Stimulated activated memory B cell treated with anti-CD40 and anti-IgM and Interleukin-4, amounts not matched to agents 10 μg/mL and 1 μg/mL and 100 μg/mL, for 72 hours (primary cell): ENCODE measurements at places on chromosomes 11 and 22.

- no peak for ATAC-seq
Observed at GRCh38 chr22:42412744-42413333, 19.4 kb downstream of the NFAM1 start.

DNA sequence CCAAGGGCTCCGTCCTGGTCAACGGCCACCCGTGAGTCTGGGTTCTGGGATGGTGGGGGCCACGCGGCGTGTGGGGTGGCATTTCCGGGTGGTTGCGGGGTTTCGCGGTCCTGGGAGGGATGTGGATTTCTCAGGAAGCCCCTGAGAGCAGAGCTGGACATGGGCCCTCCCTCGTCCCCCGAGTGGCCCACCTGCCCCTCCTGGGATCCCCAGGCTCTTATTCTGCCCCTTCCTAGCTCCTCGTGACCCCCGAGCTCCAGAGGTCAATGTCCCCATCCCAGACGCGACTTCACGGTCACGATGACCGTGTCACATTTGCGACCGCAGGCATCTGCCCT is 4.4 kb downstream of the MUC5AC start:
- ATAC-seq = no peak

GRCh38 chr22:37276776-37277175 is 5.5 kb upstream of the CYTH4 start:
- ATAC-seq = no peak

DNA sequence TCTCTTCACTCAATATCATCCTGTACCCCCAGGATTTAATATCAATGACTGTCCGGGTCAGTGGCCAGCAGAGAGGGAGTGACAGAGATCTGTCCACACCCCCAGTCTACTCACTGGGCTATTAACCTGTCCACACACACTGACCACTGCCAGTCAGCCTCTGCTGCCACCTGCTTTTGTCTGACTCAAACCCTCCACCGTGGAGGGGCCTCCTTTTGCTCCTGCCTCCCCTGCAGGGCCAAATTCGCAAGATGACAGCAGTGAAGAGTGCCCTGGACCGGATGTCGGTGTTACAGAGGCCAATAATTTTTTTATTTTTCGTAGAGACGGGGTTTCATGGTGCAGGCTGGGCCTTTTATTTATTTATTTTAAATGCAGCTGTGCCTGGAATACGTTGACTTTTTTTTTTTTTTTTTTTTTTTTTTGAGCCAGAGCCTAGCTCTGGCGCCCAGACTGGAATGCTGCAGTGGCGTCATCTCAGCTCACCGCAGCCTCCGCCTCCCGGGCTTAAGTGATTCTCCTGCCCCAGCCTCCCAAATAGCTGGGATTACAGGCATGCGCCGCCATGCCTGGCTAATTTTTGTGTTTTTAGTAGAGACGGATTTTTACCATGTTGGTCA is 5.1 kb downstream of the PDXP start:
- no peak for ATAC-seq

GRCh38 chr22:32536352-32536751 is 61.7 kb downstream of the FBXO7 start:
- ATAC-seq = no peak

DNA sequence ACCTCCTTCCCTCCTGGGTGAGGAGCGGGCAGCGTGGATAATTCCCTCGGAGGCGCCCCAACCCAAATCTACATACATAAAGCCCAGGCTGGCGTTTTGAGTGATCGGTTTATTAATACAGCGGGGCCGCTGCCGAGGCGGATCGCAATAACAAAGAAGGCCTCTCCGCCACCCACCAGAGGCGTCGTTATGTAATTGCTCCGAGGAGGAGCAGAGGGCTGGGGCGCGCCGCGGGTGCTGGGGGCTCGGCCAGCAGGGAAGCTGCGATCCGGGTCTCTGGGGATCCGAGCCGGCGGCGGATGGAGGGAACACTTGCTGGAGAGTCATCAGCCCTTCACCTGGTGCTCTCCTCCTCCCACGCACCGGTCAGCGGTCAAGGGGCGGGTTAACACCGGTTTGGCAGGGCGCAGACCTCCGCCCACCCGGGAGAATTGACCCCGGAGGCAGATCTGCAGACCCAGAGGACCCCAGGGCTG is 6.4 kb upstream of the TP53I11 start:
- ATAC-seq = no peak

DNA sequence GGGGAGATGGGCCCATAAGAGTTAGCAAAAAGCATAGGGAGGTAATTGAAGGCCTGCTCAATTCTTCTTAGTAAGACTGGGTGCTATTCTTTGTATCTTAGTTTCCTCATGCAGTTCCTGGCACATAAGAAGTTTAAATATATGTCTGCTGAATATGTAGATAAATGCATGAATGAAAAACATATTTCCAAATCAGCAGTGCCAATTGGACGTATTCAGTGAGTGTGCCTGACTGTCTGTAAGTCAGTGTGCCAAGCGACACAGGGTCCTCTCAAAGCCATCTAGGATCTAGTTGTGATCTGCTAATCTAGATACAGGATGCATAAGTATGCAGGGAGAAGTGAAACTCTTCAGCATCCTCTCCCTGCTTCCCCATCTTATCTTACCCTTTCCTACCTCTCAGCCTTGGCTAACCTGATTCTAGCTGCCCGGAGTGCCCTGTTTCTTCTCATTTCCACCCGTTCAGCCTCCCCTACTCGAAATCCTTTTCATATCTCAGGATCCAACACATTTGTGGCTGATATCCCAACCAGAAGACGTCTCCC is 91.1 kb upstream of the SORL1-AS1 start:
- no peak for ATAC-seq

DNA sequence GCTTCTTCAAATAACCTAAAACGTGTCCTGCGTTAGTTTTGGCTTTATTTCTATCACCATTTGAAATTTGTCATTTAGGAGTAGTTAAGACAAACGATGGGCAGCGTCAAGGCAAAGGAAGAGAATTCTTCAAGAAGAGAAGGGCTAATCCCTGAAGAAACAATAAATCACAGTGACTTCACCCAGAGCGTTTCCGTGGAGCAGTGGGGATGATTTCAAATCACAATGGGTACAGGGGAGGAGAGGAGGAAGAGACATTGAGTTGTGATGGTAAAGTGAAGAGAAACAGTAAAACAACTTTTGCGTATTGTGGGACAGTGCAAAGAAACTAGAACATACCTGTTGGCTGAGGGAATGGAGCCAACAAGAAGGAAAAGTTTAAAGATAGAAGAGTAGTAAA is 9.7 kb downstream of the PDGFD start:
- ATAC-seq = no peak

DNA sequence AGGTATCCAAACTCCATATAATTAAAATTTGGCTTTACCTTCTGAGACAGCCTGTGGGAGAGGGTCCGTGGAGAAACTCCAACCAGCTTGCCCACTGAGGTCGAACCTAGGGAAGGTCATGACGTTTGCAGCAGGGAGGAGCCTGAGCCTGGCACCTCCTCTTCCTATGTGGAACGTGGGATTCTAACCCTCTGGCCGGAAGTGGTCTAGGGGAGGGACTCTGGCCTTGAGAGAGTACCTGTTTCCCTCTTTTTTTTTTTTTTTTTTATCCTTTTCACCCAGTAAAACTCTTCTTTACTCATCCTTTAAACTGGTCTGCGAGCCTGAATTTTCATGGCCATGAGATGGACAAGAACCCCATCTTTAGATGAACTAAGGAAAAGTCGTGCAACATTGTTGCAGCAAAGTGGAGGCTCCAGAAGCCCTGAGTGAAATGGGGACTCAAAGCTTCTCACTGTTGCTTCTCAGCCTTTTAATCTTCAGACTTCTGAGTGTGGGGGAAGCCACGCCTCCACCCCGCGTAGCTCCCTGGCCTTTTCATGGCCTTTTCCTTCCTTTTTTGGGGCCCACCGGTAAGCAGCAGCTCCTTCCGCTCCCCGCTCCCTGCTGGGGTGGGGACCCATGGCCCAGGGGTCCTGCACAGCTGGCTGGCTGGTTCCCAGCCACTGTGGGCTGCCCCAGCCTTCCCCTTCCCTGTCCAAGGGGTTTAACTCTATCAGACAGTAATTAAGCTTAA is 1359.9 kb downstream of the LRRC4C start:
- no peak for ATAC-seq

GRCh38 chr22:37335806-37336199 is 53.5 kb downstream of the CYTH4 start:
- ATAC-seq = no peak

GRCh38 chr22:28647216-28647615 is 32.4 kb downstream of the TTC28 start:
- no peak for ATAC-seq

DNA sequence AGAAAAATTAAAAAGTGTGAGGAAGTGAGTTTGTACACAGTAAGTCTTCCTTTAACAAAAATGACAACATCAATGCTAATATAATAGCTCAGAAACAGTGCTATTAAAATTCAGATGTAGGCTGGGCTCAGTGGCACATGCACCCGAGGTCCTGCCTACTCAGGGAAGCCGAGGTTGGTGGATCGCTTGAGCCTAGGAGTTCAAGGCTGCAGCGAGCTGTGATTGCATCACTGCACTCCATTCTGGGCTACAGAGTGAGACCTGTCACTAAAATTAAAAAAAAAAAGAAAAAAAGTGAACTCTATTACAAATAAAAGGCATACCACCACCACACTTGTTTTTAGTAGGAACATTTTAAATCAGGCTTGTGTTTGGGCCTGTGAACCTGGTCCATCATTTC is 39.2 kb upstream of the PAX6 start:
- ATAC-seq = no peak

DNA sequence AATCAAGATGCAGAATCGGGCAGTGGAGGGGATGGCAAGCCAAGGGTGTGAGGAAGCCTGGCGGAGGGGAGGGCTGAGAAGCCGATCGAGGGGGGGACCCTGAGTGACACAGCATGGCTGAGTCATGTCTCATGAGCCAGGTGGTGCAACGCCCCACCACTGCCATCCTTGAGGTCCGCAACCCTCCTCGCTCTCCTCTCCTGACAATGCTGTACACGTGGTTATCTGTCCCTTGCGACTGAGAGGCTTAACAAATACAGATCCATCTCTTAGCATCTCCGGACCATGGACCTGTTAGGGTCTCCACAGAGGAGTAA is 14.2 kb downstream of the SLC22A12 start:
- no peak for ATAC-seq

- no peak for ATAC-seq
Observed at GRCh38 chr11:120363436-120363835, 27.2 kb downstream of the ARHGEF12 start.

- no peak for ATAC-seq
Observed at GRCh38 chr11:72446929-72447769, 12.8 kb upstream of the CLPB start.

- ATAC-seq = no peak
Observed at GRCh38 chr11:72078477-72078876, 1.9 kb downstream of the NUMA1 start.

GRCh38 chr11:76148231-76148630 is 58.1 kb downstream of the WNT11 start:
- ATAC-seq = no peak

DNA sequence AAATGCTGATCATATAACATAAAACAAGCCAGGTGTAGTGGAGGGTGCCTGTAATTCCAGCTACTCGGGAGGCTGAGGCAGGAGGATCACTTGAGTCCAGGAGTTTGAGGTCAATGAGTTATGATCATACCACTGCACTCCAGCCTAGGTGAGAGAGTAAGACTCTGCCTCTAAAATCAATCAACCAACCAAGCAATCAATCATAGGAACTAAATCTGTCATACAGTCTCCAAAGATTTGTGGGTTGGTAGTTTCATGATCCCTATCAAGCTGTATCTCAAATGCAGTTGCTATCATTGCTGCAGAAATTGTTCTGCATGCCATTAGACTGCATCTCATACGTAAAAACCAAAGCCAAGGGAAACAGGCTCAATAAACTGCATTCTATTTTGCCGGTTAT is 33.1 kb downstream of the NARS2 start:
- ATAC-seq = no peak

DNA sequence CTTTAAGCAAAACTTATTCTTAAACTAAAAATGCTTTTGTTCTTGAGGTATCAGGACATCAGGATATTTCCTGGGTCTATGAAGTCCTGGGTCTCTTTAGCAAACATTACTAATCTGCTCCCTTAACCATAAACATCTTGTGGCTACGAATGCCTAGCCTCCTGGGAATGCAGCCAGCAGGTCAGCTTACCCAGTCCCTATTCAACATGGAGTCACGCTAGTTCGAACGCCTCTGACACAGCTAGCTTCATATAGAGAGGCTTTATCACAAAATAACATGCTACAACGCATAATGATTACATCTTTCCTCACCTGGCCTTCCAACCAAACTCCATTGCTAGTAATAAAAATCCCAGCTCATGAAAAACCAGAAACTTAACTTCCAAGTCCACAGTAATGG is 17.5 kb upstream of the FIBIN start:
- no peak for ATAC-seq

- ATAC-seq = no peak
Observed at GRCh38 chr11:66694056-66694410, 16.3 kb upstream of the RBM4B start.

DNA sequence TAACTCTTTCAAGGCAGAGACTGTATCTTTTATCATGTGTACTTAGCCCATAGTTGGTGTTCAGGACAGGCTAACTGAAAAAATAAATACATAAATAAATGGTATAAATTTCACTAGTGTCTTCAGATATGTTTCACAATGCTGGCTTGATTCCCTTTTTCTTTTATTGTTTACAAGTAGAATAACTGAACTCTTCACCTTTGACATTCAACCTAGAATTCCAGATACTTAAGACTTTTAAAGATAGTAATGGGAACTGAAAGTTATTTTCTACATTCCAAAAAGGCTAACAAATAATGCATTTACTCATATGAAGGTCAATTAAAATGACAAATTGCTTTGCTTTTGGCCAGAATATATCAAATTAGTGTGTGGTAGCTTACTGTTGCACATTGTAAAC is 411.3 kb upstream of the TENM4 start:
- ATAC-seq = no peak

- ATAC-seq = no peak
Observed at GRCh38 chr11:6431861-6432260, 8.9 kb downstream of the HPX start.

DNA sequence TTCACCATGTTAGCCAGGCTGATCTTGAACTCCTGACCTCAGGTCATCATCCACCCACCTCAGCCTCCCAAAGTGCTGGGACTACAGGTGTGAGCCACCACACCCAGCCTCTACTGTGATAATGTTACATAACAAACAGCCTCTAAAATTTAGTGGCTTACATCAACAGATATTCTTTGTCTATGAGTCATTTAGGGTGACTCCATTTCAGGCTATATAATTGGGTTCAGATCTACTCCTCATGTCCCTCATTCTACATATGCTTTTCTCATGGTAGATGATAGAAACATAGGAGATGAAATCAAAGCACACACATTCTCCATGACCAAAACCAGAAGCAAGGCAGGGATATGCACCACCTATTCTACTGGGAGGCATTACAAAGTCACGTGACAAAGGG is 72.7 kb downstream of the SIK2 start:
- no peak for ATAC-seq

- no peak for ATAC-seq
Observed at GRCh38 chr22:17114898-17115235, 6.3 kb downstream of the TMEM121B start.
